ENCODE measurements at places on chromosomes 3 and 15.

DNA sequence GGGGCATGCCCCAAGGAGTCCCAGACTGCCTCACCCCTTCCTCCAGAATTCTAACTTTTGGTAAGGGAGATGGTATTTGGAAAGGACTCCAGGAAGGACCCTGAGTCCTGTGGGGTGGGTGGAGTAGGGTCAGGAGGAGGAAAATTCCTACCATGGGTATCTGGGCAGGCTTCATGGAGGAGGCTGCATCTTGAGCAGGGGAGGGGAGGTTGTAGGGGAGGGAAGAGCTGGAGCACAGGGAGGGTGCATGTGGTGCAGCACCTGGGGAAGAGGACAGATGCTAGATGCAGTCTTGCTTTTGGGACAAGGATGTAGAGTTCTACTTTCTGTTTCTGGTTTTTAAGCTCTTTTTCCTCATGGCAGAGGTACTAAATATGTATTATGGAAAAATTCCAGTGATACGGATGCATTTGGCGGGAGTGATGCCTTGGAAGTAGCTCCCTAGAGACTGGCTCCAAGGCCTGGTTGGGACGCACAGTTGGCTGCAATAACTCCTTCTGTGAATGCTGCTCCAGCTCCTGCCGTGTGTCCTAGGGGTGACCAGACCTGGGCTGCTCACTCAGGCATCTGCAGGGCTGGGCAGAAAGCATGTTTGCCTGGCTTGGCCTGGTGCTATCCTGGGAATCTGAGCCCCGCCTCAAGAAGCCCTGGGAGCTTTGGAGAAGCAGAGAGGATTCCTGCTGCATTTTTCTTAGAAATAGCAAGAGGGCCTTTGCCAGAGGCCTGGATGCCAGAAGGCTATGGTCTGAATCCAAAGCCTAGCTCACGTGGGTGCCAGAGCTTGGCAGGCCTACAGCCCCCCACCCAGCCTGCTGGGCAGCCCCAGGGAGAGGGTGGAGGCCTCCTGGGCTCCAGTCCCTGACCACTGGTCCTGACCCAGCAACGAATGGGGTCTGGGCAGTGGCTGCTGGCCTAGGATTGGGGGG lies 10.1 kb downstream of the SEMA3F start:
- no peak for DNase-seq

GRCh38 chr3:16496408-16497222 lies 16.9 kb downstream of the RFTN1 start:
- no peak for DNase-seq

DNA sequence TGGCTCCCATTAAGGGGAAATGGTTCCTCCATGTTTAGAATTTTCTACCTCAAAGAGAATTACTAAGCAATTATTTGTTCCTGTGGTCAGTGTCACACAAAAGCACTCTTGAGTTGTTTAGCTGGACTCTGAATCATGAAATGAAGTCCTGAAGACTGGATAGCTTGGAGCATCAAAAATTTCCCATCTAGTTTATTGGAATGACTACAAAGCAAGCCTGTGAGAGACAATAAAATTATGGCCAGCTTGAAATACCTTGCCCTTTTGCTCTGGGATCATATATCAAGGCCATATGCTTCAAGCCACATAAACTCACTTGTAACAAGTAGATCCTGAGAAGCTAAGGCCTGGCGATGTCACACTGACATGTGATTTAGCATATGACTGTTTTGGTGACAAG lies 292.3 kb downstream of the TIGIT start:
- no peak for DNase-seq

GRCh38 chr15:64029110-64029509 lies 17.2 kb downstream of the DAPK2 start:
- no peak for DNase-seq

DNA sequence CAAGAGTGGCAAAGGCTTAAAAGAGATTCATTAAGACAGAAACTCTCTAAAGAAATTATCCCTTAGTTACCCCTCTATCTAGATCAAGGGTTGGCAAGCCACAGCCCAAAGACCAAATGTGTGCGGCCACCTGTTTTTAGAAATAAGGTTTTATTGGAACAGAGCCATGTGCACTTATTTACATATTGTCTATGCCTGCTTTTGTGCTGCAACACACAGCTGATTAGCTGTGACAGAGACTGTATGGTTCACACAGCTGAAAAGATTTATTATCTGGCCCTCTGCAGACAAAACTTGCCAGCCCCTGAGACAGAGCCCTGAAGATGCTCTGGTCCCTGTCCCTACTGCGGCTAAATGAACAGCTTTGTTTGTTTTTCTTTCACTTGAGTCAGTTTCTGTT lies 88.1 kb downstream of the ADAMTS9 start:
- DNase-seq = no peak

- DNase-seq = no peak
Observed at GRCh38 chr3:165464736-165465135, 268.6 kb upstream of the SLITRK3 start.

- DNase-seq = peak; percentile 63
Observed at GRCh38 chr15:100918034-100918689, 995 bp upstream of the LRRK1 start.

- no peak for DNase-seq
Observed at GRCh38 chr3:156606729-156607128, 51.8 kb upstream of the SSR3 start.

DNA sequence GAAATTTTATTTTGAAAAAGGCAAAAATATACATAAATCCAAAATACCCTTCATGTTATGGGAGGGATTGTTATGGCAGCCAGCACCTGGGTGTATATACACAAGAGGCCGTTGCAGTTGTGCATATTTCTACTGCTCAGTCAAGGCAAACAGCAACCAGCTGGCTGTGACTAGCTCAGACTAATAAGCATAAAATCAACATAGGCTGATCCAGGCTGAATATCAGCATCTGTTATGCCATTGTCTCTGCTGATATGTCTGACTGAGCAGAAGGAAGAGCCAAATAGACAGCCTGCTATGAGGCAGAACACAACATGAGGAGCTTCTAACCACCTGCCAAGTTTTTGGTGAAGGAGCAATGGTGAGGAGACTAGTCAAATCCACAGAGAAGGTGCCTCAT lies 457.5 kb upstream of the ALCAM start:
- DNase-seq = no peak

DNA sequence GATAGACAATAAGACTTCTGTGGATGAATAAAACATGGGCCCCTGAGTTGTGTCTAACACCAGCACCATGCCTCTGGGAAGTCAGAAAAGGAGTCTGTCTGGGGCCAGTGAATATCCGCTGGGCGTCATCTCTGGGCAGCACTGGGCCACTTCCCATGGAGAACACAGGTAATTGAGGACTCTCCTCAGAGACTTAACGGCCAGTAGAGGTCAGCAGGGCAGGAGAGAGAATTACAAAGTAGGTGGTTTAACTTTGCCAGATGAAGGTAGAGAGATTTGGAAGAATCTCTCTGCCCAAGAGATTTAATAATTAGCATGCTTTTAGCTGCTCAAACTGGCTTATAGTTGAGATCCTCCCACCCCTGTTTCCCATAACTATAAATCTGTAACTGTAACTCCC lies 65.7 kb downstream of the OCA2 start:
- no peak for DNase-seq

DNA sequence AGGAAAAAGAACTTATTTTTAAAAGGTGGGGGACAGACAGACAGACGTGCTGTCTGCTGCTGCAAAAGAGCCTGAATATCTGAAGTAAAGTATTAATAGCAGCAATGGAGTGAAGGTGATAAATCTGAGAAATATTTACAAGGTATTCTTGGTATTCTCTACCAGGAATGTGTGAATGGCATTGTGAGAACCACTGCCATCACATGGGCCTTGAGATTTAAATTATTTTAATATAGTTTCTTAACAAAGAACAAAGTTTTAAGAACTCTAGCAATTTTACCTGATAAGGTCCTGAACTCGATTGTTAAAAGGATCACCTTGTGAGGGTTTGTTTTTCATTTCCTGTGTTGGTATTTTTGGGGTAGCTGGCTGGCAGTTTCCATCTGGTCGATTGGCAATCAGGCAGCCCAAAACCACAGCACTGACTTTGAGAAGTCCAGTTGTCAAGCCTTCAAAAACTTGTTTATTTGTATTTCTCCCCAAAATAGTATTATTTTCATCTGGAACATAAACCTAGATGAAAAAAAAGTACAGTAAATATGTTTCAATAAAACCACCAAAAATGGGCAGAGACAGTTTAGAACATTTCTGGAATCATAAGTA lies 97.3 kb downstream of the ISL2 start:
- DNase-seq = no peak

GRCh38 chr3:15477951-15478639 lies 43.4 kb downstream of the COLQ start:
- DNase-seq = no peak

- DNase-seq = no peak
Observed at GRCh38 chr3:172617013-172617706, 93.7 kb downstream of the NCEH1 start.

GRCh38 chr3:62376906-62377877 lies 3.8 kb upstream of the FEZF2 start:
- no peak for DNase-seq

- DNase-seq = no peak
Observed at GRCh38 chr3:105767776-105768175, 101.0 kb downstream of the CBLB start.

- DNase-seq = no peak
Observed at GRCh38 chr3:16999161-16999560, 114.4 kb downstream of the PLCL2 start.

DNA sequence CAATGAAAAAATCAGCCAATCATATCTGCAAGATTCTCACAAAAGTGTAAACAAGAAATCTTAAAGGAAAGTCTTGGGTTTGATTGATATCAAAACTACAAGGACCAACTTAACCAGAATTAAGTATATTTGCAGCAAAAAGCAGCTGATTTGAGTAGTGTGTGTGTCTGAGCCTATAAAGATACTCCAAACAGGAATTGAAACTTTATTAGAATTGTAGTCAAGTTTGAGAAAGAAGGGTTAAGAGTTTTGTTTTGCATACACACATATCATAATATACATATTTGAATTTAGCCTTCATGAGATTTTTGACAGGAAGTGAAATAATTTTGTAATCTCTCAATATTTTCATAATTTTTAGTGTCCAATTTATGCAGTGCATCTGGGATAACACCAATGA lies 300.1 kb downstream of the NAALADL2 start:
- no peak for DNase-seq

DNA sequence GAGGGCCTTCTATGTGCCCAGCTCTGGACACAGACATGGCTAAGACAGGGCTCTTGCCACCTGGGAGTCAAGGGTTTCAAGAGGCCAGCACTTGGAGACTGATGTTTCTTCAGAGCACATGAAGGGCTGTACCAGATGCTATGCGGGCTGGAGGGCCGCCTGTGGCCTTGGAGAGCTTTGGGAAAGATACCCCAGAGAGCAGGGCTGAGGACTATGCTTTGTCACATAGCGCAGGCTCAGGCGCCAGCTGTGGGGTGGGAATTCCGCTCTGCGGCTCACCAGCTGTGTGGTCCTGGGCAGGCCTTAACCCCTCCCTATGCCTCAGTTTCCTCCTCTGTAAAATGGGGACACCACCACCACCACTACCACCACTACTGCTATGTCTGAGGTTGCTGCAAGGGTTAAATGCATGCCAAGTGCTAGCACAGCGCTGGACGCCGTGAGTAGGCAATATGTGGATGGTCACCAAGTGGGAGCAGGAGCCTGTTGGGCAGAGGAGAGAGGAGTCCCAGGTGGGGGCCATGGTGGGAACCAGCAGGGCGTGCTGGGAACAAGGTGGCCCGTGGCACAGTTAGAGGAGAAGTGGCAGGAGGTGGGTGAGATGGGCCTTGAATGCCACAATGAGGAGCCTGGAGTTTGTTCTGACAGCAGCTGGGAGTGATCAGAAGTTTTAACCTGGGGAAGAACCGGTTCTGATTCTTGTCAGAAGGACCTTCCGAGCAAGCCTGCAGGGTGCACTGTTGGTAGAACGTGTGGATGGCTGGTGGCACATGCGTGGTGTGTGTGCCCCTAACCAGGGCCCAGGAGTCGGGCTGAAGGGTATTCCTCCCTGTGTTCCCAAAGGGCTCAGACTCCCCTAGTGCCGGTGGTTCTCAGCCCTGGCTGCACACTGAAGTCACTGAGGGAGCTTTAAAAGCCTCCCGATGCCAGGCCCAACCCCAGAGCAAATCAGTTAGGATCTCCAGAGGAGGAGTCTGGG lies 41.7 kb downstream of the FEM1B start:
- DNase-seq = no peak
